Iris pigment epithelial cell (primary cell): ENCODE measurements at places on chromosomes 5 and 9.

GRCh38 chr5:148615644-148616275 is 38.6 kb downstream of the HTR4 start:
- DNase-seq, result peak; percentile 54

DNA sequence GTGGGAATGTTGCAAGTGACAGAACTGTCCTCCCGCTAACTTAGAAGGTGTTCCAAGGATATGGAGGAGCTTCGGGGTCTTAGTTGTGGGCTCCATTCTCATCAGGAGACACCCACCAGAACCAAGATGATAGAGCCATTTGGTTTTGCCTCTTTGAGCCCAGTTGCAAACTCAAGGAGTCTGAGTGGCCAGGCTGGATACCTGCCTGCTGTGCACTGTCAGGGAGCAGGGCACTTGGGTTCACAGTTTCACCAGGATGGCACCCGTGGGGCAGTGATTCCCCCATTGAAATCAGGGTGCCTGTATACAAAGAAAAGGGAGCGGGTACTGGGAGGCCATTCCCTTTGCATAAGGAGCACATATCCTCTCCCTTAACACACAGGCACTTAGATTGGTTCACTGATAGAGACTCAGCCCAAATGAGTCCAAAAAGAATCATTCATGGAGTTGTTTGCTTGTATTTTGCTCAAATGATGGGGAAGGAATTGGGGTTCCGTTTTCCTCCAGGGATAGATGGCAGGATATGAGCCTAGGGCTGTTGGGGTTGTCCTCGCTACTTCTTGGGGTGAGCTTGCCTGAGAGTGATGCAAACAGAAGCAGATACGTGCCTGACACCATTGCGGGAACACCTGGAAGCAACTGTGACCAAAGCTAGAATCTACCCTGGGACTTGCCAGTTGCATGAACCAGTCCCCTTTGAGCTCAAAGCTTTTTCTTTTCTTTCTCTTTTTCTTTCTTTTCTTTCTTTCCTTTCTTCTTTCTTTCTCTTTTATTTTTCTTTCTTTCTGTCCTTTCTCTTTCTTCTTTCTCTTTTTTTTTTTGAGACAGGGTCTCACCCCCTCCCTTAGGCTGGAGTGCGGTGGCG is 1.3 kb upstream of the PRR7 start:
- no peak for DNase-seq

DNA sequence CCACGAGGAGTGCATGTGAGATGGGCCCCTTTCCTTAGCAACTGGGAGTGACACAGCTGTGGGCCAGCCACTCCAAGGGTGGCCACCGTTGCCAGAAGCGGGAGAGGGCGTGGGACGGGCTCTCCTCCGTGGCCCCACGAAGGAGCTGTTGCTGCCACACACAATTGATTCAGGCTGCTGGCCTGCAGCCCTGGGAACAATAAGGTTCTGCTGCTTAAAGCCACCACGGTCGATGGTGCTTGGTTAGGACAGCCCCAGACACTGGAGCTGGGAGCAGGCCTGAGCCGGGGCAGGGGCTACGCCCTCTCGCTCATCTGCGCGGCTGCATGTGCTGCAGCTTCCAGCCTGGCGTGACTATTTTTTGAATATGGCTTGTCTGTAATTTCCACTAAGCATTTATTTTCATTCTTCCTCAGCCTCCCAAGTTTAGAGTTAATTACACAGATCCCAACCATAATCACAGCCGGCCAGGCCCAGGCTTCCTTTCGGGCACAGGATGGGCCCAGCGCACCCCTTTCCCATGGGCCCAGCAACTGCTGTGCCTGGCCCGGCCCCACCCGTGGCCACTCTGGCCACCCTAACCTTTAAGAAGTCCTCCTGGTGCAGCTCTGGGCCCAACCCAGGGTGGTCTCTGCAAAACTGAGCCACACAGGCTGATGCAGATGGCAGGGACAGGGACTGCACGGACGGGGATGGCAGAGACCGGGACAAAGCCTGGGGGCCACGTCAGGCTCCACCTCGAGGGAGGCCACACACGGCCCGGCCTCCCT is 49.7 kb downstream of the VAV2 start:
- DNase-seq, result no peak

DNA sequence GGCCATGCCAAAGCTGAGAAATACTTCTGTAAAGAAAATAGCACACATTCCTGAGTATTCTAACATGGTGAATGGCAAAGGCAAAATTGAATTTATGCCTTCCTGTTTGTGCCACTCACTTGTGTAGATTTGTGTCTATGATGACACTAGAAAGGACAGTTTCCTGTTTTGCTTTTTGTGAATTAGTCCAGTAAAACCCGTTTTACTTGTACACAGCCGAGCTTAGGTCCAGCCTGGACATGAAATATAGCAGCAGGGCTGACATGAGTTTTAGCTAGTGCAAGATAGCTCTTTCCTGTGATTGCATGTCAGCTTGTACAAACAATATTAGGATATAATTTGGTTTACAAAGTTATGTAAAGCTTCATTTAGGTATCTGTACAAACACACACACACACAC is 1891.7 kb upstream of the WWC1 start:
- DNase-seq, result no peak

GRCh38 chr5:132059043-132059695 is 1.3 kb upstream of the IL3 start:
- no peak for DNase-seq

DNA sequence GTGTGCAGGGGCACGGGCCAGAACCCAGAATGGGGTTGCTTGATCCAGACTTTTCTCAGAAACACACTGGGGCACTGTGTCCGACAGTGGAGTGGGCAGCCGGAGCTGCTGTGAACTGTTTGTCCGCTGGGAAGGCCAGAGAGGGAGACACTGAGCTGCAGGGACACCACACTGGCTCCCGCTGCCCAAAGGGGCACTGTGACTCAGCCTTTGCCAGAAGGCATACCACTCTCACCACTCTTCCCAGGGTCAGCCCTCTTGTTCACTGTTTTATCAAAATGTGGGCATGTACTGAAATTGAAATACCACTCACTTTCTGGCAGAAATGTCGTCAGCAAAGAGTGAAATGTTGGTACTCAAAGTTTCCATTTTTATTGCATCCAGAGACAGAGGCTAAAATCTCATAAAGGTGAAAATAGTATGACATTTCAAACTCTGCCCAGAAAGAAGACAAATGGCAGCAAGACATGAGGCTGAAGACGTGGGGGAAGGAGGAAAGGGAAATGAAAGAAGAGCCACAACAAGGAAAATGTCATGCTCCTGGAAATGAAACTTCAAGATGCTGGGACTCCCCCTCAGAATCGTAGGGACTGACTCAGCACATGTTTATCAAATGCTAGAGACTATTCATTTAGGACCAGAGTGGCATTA is 4.5 kb upstream of the IL7R start:
- DNase-seq, result peak; percentile 23

- no peak for DNase-seq
Observed at GRCh38 chr9:109734814-109735213, 45.2 kb upstream of the PALM2AKAP2 start.

DNA sequence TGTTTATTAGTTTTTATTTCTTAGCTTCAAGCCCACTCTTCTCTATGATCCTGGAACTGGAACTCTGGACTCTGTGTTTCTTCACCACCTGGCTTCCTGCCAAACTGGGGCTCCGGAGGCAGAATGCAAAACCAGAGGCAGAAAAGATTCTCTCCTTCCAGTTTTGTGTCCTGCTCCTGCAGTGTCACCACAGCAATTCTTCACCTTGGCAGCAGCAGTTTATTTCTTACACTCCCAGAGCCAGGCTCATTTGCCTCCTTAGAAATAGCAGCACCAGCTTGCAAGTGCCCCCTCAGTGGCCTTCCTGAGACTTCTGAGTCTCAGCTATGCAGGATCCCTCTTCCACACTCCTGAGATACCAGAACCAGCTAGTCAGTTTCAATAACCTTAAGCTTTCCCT is 26.7 kb upstream of the CAMK4 start:
- DNase-seq, result peak; percentile 15

- DNase-seq, result no peak
Observed at GRCh38 chr9:124332361-124333202, 74.8 kb downstream of the NEK6 start.

DNA sequence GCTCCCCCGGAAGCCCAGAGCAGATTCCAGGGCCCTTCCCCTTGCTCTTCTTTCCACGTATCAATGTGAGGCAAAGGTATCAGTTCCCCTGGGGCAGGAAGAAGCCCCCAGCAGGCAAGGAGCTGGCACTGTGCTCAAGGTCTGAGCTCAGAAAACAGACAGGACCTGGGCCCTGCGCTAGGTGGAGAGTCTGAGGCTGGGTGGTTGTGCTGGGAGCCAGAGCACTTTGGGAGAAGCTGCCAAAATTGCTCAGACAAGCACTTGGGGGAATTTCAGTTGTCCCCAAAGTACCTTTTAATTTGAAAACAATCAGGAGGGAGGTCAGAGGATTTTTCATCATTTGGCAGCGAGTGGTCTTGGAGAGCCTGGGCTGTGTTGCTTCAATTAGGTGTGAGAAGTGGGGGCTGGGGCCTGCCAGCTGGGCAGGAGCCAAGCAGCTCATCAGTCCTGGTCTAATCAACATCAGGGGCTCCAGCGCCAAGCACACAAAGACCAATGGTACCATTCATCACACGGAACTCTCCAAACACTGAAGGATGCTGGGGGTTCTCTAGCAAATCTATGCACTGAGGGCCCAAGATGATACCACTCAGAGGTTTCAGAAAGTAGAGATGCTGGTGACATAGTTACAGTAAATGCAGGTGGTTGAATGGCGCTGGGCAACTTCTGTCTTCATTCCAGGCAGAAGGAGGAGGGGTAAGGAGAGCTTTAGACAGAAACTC is 176.5 kb downstream of the SNX18 start:
- DNase-seq, result no peak

DNA sequence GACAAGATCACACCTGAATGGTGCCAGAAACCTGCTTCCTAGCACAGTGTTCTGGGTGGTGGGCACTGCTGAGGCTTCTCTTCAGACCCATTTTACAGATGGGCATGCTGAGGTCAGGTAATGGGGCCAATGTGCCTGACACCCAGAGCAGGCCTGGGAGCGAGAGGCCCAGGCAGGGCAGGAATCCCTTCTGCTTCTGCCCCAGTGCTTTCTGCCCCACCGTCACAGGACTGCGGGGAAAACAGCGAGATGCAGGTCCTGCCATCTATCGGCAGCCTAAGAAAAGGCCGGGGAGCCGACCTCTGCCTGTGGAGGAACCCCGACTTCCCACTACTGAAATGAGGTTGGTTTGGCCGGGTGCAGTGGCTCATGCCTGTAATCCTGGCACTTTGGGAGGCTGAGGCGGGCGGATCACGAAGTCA is 22.8 kb upstream of the RNU6ATAC start:
- no peak for DNase-seq
